ENCODE measurements at places on chromosomes 7 and 10.

GRCh38 chr10:34650156-34650555, 164.9 kb downstream of the PARD3 start:
- DNase-seq = no peak

GRCh38 chr10:106224676-106225075, 939.8 kb downstream of the SORCS1 start:
- peak; percentile 3 for DNase-seq

GRCh38 chr10:118258285-118258684, 83.8 kb downstream of the FAM204A start:
- no peak for DNase-seq

GRCh38 chr10:114922003-114922402, 16.0 kb upstream of the TRUB1 start:
- no peak for DNase-seq

DNA sequence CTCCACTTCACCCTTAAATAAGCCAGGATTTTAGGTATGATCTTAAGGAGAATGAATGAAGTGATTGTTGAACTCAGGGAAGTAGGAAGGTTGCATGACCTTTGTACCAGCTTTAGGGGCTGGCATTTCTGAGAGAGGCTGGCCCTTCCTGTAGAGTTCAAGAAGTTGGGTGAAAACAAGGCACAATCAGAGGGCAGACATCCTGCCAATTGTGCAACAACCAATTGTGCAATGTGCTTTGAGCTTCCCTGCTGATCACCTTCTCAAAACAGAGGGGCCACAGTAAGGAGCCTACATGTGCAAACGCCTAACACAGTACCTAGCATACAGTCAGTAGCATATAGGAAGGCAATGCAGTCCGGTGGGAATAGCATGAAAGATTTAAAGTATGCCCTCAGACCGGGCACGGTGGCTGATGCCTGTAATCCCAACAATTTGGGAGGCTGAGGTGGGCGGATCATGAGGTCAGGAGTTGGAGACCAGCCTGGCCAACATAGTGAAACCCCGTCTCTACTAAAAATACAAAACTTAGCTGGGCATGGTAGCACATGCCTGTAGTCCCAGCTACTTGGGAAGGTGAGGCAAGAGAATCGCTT, 5.4 kb downstream of the CPVL start:
- DNase-seq = no peak

DNA sequence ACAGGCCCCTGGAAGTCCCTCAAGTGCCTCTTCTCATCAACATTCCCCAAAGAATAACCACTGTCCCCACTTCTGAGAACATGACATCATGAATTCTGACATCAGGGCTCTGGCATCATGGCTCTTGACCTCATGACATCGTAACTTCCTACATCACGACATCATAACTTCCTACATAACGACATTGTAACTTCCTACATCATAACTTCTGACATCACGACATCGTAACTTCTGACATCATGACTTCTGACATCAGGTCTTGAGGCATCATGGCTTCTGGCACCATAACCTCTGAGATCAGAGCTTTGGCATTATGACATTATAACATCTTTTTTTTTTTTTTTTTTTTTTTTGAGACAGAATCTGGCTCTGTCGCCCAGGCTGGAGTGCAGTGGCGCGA, 66.7 kb upstream of the FAM20C start:
- no peak for DNase-seq

DNA sequence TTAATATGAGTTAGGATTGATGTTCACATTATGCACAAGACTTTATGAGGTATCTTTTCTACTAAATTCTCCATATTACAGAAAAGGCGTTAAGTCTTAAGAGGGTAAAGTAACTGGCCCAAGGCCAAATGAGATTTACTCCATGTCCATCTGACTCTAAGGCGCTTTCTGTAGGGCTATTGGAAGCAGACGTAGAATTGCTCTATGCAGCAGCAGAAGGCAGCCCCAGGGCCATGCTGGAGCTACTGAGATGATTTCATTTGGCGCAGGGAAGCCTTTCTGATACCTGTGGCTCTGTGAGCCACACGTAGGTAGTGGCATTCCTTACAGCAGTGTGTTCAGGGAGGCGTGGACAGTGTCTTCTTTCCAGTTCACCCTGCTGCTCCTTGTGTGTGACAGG, 133.1 kb downstream of the SH2D4B start:
- no peak for DNase-seq

GRCh38 chr7:16609842-16610450, 35.6 kb downstream of the ANKMY2 start:
- DNase-seq = no peak

DNA sequence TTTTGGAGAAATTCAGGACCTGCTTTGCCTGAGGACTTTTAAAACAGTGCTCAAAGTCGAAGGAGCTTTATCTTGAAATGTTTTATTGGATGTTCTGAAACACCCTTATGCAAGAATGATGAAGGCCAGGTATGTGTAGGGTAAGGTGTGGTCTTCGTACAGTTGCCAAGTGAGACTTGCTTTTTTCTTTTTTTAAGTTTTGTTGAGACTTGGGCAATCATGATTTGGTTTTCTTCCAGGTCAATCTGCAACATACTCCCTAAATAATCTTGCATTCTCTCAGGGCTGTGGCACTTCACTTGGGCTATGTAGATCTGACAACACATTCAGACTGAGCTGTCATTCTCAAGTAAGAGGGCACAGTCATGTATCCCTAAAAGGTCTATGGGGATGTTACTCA, 75.0 kb downstream of the GATA3 start:
- DNase-seq = no peak

DNA sequence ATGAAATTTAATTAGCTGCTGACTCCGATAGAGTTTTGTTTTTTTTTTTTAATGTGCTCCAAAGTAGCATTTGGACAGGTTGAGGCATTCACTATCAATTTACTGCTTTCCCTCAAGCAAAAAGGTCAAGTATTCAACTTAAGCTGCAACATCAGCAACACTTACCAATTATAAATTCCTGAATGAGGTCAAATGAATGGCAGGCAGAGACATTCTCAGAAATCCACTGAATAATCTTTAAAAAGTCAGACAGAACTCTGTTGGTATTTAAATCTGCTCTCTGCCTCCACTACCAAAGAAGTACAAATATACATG, 62.8 kb downstream of the GSAP start:
- no peak for DNase-seq

DNA sequence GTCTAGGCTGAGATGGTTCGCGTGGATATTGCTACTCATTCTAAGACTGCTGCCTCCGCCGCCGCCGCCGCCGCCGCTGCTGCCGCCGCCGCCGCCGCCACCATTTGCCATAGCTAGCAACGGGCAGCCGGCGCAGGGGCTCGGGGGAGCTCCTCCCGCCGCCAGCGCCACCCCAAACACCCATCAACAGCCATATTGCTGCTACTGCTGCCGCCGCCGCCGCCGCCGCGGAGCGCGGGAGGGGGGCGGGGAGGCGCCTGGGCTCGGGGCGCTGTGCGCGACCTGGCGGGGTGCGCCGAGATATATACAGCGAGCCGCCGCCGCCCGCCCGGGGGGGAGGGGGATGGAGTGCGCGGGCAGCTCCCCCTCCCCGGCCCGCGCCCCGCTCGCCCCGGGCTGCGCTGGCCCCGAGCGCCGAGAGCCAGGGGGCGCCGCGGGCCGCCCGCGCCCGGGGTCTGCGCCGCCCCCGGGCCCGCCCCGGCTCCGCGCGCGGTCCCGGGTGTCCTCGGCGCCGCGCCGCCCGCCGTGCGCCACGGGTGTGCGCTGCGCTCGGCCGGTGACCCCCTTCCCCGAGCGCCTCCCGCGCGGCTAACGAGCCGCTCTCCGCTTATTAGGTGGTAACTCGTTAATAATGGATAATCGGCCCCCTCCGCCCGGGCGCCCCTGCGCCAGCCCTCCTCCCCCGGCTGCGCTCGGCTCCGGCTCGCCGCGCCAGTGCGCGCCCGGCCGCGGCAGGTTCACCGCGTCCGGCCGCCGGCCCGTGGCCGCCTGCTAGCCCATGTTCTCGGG, at the start of gene KCNMA1:
TSS of gene KCNMA1 (minus strand) at position 277 of the 789 bp plus-strand sequence.
- DNase-seq = no peak

DNA sequence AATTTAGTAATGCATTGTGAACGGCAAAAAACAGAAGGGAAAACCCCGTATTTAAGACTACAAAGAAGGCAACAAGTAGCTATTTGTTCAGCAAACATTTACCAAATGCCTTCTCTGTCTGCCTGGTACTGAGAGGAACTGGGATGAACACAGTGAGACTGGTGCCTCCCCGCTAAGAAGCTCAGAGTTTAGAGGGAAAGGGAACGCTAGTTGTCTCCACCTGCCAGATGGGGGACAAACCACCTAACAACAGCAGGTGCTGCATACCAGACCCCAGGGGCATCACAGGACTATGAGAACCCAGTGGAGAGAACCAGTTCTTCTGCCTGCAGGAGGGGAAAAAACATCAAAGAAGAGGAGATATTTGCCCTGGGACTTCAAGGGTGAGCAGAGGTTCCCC, 147.1 kb downstream of the SLC25A13 start:
- no peak for DNase-seq

DNA sequence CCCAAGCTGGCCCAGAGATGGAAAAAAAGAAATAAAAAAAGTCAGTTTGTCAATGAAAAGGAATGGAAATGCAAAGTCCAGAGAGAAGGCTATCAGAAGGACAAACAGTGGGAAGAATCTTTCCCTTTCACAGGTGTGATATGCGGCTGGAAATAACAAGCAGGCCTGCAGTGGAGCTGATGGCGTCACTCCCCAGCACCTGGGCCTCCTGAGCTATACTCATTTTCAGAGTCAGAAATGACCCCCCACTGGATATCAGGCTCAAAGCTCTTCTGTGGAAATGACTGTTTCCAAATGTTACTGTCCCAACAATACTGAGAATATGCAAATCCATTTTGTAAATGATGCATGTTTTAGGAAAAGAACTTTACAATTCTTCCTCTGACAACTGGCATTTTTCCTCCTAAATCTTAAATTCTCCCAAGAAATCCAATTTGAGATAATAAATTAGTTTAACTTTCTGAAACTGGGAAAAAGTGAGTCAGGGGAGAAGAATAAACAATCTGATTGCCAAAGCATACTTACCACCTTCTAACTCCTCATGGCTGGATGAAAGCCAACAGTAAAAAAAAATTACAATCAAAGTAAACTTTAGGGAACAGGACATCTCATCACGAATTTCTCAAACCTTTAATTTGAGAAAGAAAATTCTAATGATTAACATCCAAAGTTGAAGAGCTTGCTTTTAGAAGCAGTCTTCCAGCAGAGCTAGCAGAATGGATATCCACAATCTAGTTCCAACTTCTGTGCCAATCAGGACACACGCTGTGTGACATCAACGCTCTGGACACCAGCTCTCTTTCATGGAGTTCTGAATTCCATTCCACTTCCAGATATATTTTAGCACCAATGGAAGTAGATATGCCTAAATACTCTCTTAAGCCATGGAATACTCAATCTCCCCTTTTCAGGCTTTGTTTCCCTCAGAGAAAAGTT, 5.3 kb upstream of the CUZD1 start:
- peak; percentile 23 for DNase-seq

- DNase-seq = no peak
Observed at GRCh38 chr10:85262992-85263391, 934.6 kb downstream of the CCSER2 start.

DNA sequence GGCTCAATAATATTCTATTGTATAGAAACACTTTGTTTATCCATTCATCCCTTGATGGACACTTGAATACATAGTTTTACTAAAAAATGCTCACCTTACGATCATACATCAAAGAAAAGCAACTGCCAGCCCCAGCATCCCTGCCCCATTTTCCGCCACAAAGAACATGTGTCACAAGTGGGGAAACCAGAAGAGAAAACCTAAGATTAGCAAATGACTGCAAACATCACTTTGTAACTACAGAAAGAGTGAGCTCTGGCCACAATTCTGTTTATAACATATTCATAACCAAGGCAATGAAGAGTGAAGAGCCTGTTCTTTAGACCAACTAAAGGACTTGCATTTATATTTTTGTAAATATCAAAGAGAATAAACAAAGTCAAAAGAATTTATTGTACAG, 89.8 kb downstream of the DOCK4 start:
- DNase-seq = no peak

GRCh38 chr7:37162106-37162505, 286.6 kb downstream of the ELMO1 start:
- no peak for DNase-seq

DNA sequence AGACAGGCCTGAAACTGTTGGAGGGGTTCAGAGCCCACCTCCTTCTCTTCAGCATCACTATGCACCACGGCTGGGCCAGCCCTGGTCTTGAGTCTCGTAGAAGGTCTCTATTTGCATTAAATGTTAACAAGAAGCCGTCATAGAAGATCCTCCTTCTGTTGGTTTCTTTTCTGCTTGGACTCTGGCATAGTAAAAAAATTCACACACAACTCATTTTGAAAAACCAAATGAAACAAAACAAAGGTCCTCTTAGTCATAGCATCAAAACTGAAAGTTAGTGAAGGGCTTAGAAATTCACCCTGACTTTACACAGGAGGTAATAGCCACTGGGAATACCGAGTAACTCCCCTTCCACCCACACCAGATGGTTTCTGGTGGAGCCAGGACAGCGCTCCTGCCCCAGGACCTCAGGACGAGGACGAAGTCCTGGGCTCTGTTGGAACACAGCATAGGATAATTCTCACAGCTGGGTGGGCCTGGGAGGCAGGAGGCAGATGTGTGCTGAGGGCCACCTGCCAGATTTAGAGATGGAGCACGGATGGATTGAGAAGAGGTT, 248.4 kb upstream of the KLF6 start:
- DNase-seq = no peak

GRCh38 chr7:155829796-155830470, 17.7 kb upstream of the SHH start:
- no peak for DNase-seq

- no peak for DNase-seq
Observed at GRCh38 chr10:76422769-76423168, 991.3 kb downstream of the LRMDA start.

GRCh38 chr10:75399461-75400162, 2.0 kb downstream of the ZNF503 start:
- DNase-seq = no peak

GRCh38 chr7:51158742-51159445, 157.7 kb downstream of the COBL start:
- DNase-seq = no peak

DNA sequence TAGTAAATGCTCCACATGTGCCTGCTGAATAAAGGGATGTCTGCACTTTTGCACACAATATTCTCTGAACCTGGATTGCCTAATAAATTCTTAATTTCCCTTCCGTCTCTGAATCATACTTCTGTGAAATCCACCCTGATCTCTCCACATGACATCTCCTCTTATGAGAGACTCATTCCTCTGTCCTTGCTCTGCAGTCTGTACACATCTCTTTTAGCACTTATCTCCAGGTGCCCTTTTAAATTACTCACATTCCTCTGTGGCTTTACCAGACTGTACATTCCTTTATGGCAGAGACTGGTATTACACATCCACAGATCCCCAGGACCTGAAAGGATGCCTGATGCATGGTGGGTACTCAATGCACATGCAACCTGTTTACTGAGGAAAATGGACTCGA, 527.6 kb downstream of the PHTF2 start:
- DNase-seq = no peak

GRCh38 chr7:27071622-27072390, 24.0 kb downstream of the HOXA1 start:
- no peak for DNase-seq

- peak; percentile 56 for DNase-seq
Observed at GRCh38 chr7:13050703-13051102, 363.3 kb downstream of the ARL4A start.
